ENCODE measurements at places on chromosomes 7 and 10.

DNA sequence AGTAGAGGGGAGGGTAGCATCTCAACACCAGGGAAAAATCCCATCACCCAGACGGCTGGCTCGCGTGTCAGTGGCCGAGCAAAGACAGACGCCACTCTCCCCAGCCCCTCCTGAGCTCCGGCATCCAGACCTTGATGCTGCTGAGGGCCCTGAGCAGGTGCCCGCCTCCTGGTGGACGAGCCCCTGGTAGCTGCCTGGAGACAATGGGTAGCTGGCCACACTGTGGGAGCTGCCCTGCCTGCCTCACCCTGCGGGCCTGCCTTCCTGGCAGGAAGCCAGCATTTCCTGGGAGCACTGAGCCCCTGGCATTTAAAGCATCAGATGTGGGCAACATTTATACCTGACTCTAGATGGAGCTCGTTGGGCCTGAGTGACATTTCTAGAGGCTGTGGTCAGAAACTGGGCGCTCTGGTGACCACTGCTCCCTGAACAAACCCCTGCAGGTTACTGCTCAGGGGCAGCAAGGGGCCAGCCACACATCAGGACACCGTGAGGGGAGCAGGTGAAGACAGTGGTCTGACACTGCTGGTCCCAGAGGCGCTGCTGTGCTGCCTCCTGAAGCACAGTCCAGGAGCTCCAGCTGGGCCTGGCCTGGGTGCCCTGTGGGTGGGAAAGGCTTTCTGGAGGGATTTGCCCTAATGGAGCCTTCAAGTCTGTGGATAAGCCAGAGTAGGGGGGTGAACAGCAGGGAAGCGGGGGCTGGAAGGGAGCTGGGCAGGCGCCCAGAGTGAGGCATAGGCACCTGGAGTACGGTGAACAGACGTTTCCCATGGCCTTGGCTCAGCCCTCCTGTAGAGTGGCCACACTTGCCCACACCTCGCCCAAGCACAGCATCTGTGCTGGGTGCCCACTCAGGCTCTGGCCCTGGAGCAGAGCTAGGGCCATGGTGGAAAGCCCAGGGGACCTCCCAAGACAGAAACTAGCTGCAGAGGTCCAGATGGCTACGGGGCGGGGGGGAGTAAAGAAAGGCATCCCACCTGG, 138.7 kb downstream of the MAPK8 start:
- DNase-seq, result peak; percentile 23

DNA sequence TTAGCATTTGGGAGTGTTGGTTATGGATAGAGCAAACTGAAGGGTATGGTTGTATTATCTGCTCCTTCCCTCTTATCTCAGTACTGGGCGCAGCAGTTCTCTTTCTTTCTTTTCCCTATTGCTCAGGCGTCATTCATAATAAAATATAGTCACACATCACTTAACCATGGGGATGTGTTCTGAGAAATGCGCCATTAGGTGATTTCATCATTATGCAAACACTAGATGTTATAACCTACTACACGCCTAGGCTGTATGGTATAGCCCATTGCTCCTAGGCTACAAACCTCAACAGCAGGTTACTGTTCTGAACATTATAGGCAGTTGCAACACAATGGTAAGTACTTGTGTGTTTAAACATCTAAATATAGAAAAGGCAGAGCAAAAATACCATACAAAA, 401.7 kb downstream of the EXOC4 start:
- no peak for DNase-seq

- no peak for DNase-seq
Measured at GRCh38 chr10:82464191-82464818, 589.3 kb downstream of the NRG3 start.

GRCh38 chr7:92228100-92228499, 17.6 kb downstream of the KRIT1 start:
- DNase-seq, result no peak

GRCh38 chr7:151796091-151796870, 80.6 kb downstream of the PRKAG2 start:
- DNase-seq, result no peak

- DNase-seq, result no peak
Measured at GRCh38 chr7:93310346-93310745, 78.2 kb downstream of the VPS50 start.

GRCh38 chr10:75238182-75239095, 2.7 kb upstream of the COMTD1 start:
- no peak for DNase-seq

- DNase-seq, result no peak
Measured at GRCh38 chr7:47551668-47552440, 30.1 kb downstream of the TNS3 start.

DNA sequence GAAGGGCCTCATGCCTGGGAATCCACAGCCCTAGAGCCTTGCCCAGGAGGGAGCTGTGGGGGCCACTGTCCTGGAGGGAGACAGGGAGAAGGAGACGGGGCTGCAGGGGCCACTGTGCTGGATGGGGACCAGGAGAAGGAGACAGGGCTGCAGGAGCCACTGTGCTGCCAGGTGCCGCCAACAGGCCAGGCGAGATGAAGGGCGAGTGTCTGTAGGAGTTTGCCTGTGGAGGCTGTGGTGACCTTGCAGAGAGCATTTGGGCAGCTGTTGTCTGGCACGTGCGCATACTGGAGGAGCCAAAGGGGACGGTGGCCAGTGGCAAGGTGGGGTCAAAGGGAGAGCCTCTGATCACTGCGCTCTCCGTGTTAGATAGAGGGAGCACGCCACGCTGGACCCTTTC, 79.2 kb downstream of the NKX6-2 start:
- no peak for DNase-seq

DNA sequence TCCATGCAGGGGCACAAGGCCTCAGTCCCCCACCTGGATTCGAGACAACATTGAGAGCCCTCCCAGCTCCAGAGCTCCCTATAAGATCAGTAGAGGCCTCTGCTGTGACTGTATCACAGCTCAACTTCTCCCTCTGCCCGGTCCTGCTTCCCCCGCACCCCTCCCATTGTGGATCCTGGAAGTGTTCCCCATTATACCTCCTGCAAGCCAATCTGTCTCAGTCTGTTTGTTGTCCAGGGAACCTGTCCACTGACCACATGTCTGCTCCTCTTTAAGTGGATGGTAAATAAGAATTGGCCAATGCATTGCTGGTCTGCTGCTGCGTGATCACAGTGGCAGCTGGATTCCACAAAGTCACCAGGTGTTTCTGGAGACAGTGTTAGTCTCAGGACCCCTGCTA, 259.7 kb upstream of the HABP2 start:
- peak; percentile 8 for DNase-seq

DNA sequence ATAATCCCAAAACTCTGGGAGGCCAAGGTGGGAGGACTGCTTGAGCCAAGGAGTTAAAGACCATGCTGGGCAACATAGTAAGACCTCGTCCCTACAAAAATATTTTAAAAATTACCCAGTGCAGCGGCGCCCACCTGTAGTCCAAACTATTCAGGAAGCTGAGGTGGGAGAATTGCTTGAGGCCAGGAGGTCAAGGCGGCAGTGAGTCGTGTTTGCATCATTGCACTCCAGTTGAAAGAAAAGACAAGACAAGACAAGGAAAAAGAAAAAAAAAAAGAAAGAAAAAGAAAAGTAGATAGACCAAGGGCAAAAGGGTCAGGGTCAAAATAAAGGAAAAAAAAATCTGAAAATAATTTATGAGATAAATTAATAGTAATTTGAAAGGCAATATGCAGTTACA, 5.8 kb downstream of the ANXA7 start:
- no peak for DNase-seq

GRCh38 chr7:48875045-48875916, 49.1 kb upstream of the CDC14C start:
- no peak for DNase-seq

DNA sequence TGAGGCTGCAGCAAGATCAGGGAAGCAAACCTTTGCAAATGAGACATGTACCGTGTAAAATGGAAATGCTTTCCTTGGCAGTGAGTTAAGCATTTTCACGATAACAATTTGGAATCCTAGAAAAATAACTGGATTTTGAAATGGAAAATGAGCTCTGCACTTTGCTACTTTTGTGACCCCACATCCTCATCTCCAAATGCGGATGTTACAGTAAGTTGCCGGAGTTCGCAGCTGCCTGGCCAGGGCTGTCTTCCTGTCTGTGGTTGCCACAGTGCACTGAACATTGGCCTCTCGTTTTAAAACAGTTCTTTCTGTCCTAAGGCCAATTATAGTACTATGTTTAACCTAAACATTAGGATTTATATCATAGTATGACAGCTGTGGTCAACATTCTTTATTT, 136.2 kb upstream of the FZD8 start:
- DNase-seq, result no peak

- no peak for DNase-seq
Measured at GRCh38 chr10:51399840-51400239, 299.6 kb downstream of the CSTF2T start.

- DNase-seq, result no peak
Measured at GRCh38 chr7:100353685-100354330, 4.1 kb upstream of the PILRB start.

GRCh38 chr10:132266594-132267161, 41.1 kb downstream of the STK32C start:
- DNase-seq, result no peak

DNA sequence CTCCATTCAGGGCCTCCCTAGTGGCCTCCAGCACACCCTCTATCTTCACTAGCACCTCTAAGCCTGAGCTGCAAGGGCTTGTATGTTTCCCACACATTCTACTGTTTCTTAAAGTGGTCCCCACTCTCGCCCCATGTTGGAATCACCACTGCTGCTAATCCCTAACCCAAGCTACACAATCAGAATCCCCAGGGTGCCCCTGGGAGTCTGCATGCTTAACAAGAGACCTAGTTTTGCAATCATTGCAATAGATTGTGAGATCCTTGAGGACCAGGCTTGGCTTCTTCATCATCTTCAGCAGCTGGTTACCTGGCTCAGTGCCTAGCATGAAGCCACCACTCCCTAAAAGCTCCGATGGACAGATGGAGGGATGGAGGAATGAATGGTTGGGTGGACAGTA, 113.9 kb downstream of the MYOF start:
- no peak for DNase-seq

Data from NCI-H774 (cell line).